ENCODE measurements at places on chromosomes 12 and 14.

DNA sequence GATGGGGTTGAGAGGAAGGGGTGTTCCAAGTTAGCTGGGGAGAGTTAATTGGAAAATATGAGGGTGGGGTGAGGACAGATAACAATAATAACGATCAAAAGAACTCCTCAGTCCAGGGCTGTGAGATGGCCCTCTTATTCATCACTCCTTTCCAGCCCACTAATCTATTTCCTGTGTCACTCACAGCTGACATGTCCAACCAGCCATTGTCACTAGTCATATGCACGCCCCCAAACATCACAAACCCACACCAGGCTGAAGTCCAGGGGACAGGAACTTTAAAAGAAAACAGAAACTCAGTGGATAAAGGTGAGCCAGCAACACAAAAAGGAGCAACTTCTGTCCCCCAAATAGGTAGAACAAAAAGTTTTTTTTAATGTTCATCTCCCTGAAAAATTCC, 911 bp downstream of the CALCOCO1 start:
- no peak for DNase-seq

GRCh38 chr12:5083955-5084849, 40.5 kb downstream of the KCNA5 start:
- DNase-seq: peak; percentile 62

DNA sequence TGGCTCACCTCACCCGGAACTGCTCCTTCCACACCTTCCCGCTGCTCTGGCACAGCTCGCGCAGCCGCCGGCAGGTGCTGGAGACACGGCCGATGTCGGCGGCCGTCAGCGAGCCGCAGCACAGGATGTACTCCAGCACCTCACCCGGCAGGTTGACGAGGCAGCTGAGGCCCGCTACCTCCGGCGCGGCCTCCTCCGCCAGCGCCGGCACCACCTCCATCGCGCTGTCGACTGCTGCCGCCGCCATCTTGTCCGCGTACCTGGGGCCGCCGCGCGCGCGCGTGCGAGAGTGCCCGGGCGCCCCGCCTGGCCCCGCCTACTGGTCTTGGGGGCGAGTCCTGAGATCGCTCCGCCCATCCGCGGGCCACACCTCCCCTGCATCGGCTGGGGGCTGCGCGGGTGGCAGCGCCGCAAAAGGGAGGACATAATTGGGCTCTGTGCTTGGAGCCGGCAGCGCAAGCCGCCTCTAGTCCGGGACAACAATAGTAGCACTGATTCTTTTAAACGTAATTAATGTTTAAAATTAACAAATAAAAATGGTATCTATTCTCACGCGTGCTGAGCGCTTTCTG, at the start of gene FBXO21:
FBXO21 (minus strand) TSS at position 261 of the 572 bp plus-strand sequence; CDS start at position 247, 14 bp downstream.
- DNase-seq: peak; percentile 55

GRCh38 chr14:68885226-68886108, 92.6 kb upstream of the ZFP36L1 start:
- no peak for DNase-seq

DNA sequence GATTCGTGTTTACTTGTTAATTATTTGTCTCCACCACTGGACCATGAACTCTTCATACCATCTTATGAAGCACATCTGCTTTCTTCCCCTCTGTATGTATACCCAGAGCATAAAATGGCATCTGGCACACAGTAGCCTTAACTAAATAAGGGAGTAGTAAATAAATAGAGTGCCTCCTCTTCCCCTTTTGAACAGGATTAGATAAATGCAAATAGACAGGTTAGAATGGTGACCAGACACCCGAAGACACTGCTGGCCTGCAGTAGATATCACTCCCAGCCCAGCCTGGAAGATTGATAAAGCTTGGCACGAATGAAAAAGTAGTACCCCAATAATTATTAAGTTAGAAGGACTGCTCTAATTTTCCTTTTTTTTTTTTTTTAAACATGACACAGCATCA, 6.9 kb downstream of the GALNT4 start:
- no peak for DNase-seq

GRCh38 chr12:15526033-15526432, 203.7 kb downstream of the PTPRO start:
- no peak for DNase-seq

- DNase-seq: no peak
Measured at GRCh38 chr14:98965076-98965475, 306.9 kb downstream of the BCL11B start.

- DNase-seq: no peak
Measured at GRCh38 chr14:66575939-66576338, 68.0 kb downstream of the GPHN start.

DNA sequence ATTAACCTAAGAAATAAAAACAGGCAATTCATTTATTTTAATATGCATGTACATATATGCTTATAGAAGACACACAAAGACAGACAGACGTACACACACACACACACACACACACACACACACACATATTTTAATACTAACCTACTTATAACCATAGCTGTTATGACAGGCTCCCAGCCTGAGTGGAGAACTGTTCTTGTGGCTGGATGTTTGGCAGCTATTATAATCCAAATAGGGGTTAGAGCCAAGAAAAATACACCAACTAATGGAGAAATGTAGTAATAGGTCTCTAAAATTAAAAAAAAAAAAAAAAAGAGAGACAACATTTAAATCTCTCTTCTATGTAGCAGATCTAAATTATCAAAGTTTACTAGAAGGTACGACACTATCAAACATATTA, 91.8 kb downstream of the SLC41A2 start:
- peak; percentile 81 for DNase-seq

GRCh38 chr12:10101042-10101579, 2.3 kb upstream of the CLEC1A start:
- peak; percentile 40 for DNase-seq

DNA sequence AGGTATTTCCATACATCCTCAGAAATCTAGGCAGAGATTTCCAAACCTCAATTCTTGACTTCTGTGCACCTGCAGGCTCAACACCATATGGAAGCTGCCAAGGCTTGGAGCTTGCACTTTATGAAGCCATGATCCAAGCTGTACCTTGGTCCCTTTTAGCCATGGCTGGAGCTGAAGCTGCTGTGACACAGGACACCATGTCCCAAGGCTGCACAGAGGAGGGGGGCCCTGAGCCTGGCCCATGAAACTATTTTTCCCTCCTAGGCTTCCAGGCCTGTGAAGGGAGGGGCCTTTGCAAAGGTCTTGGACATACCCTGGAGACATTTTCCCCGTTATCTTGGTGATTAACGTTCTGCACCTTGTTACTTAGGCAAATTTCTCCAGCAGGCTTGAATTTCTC, 110.5 kb downstream of the IGF1 start:
- no peak for DNase-seq

DNA sequence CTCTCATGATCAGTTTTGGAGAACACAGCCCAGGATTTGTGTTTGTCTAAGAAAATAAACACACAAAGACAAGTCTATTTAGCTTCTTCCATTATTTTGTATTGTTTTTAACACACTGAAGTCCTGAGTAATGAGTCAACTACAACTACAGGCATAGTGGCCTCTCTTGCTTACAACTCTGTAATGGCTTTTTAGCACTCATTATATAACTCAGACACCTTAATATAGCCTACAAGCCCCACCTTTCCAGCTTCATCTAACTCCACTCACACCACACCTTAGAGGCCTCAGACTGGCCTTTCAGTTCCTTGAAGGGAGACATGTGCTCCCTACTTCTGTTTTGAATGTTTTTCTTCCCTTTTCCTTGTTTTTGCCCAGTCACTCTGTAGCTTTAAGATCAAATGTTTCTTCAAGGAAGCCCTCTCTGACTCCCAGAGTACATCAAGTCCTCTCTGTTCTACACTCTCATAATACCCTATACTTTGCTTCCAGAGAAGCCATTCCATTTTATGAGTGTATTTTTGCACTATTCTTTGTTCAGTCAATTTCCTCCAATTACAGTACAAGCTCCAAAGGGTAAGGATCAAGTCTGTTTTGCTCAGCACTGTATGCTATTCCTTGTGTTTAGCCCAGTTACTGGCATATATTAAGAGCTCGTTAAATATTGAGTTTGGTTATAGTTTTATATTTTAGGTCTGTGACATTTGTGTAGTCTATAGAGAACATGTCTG, 233.6 kb upstream of the ARHGAP5 start:
- no peak for DNase-seq

- DNase-seq: no peak
Measured at GRCh38 chr14:99516156-99516870, 35.1 kb downstream of the CCNK start.

DNA sequence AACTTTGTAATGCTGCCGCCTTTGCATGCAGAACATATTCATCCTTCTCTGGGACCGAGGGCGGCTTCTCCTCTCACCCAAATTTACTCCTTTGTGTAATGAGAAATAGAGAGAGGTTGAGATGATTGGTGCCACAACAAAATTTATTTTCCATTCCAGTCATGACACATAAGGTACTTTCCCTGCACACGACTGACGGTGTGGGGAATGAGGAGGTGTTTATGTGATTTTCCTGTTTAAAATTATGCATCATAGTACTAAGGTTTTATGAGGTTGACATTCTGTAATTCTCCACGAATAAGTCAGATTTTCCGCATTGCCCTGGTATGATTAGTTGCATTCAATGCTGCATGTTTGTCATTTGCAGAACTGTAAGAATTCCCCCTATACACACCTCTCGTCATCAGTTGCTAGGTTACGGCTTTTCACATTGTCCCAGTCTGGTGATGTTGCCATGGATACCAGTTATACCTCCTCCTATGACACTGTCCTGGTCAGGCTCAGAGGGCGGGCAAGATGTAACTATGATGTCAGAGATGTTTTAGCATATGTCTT, 23.1 kb downstream of the BICDL1 start:
- DNase-seq: no peak

- DNase-seq: no peak
Measured at GRCh38 chr12:44875954-44876543, at the start of gene NELL2. NELL2 (minus strand) TSS chr12:44876315; CDS start chr12:44875869, 446 bp downstream.

- DNase-seq: peak; percentile 38
Measured at GRCh38 chr12:20415028-20415427, 46.7 kb downstream of the PDE3A start.
